CD4-positive, alpha-beta memory T cell (primary cell): ENCODE measurements at places on chromosomes 6 and 20.

- no peak for DNase-seq
Observed at GRCh38 chr20:1702328-1702727, 44.7 kb upstream of the SIRPG start.

GRCh38 chr6:157620944-157621343, 202.1 kb upstream of the SNX9 start:
- DNase-seq = no peak

DNA sequence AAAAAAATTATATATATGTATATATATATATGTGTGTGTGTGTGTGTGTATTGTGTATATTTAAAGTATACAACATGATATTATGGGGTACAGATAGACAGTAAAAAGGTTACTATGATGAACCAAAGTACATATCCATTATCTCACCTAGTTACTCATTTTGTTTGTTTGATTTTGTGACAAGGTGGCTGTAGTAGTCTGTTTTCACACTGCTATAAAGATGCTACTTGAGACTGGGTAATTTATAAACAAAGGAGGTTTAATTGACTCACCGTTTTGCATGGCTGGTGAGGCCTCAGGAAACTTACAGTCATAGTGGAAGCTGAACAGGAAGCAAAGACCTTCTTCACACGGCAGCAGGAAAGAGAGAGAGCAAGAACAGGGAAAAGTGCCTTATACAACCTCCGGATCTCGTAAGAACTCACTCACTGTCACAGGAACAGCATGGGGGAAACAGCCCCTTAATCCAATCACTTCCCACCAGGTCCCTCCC, 30.2 kb upstream of the DACT2 start:
- DNase-seq = no peak

DNA sequence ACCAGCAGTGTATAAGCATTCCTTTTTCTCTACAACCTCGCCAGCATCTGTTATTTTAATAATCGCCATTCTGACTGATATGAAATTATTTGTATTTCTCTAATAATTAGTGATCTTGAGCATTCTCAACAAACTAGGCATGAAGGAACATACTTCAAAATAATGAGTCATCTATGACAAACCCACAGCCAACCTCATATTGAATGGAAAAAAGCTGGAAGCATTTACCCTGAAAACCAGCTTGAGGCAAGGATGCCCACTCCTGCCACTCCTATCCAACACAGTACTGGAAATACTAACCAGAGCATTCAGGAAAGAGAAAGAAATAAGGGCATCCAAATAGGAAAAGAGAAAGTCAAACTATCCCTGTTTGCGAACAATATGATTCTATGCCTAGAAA, 390.6 kb upstream of the ID4 start:
- no peak for DNase-seq

GRCh38 chr6:91193446-91193845, 606.6 kb upstream of the MAP3K7 start:
- DNase-seq = no peak

DNA sequence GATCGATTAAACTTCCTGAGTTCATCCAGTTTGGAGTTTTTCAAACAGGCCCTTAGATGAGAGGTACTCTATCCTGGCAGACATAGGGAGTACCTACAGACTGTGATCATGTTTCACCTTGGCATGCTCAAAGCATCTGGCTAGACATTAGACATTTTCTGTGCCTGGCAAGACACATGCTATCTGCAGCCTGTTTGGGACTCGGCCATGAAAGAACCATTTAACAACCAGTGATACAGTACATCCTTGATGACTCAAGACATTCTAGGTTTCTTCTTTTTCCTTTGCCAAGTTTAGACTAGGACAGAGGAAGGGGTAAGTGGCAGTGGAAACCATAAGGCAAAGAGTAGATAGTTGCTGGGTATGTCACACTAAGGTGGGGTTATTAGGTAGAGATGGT, 15.4 kb upstream of the PAQR8 start:
- DNase-seq = no peak

- no peak for DNase-seq
Observed at GRCh38 chr20:19274412-19275015, 62.1 kb downstream of the SLC24A3 start.
